ENCODE measurements at places on chromosomes 16 and 17. TPM values are rescaled to one million over a fixed set of nuclear protein-coding genes. Genes with fewer than 3 reads are reported as not detected.

The C16orf90 gene
- total RNA-seq = not detected

The RND2 gene
- 0.17 TPM for total RNA-seq

The SLC47A1 gene
- 27.7 TPM for total RNA-seq

The SPAG7 gene
- 117 TPM for total RNA-seq
